ENCODE measurements at places on chromosomes 2 and 18. TPM values are rescaled to one million over a fixed set of nuclear protein-coding genes. Genes with fewer than 3 reads are reported as not detected.

GRCh38 chr2:232577841-232578240, 27.4 kb downstream of the EIF4E2 start:
- no peak for DNase-seq

DNA sequence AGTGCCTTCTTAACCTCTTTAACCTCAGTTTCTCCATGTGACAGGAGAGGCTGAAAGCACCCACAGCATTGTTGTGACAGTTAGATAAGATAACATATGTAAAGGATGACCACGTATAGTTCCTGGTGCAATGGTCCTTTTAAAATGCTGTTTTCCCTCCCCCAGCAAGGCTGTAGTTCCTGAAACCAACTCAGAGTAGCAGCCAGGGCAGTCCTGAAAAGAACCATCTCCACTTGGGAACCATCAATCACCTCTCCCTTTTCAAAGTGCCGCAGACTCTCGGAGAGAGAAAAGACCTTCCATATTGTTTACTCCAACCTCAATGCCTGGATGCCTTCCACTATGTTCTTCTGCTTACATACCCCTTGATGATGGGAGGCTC, 158.8 kb downstream of the DDX1 start:
- DNase-seq: no peak

GRCh38 chr2:145015561-145015960, 495.6 kb upstream of the ZEB2 start:
- DNase-seq: no peak

The IL1A gene
- total RNA-seq: not detected
